Activated CD8-positive, alpha-beta memory T cell treated with anti-CD3 and anti-CD28 coated beads for 4 hours (primary cell): ENCODE measurements at places on chromosomes 12 and 14.
A peak's percentile ranks its signal among the peaks of the same experiment; 100 is the strongest.

GRCh38 chr12:115166698-115167315 lies 482.8 kb upstream of the TBX3 start:
- no peak for DNase-seq

DNA sequence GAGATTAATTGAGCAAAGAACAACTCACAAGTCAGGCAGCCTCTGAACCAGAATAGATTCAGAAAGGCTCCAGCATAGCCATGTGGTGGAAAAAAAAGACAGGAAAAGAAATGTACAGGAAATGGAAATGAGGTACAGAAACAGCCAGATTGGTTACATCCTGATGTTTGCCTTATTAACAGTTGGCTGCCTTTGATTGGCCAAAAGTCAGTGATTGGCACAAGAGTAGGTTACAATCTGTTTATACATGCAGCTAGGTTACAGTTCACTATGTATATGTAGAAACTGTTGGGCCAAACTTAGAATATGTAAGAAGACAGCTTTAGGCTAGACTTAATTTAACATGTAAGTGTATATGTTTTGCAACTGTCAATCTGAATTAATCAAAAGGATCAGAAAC lies 118.9 kb downstream of the UNC79 start:
- DNase-seq = no peak

GRCh38 chr12:108106599-108106998 lies 22.5 kb upstream of the WSCD2 start:
- DNase-seq = no peak

GRCh38 chr12:127343940-127344339 lies 923.0 kb upstream of the TMEM132C start:
- DNase-seq = no peak

DNA sequence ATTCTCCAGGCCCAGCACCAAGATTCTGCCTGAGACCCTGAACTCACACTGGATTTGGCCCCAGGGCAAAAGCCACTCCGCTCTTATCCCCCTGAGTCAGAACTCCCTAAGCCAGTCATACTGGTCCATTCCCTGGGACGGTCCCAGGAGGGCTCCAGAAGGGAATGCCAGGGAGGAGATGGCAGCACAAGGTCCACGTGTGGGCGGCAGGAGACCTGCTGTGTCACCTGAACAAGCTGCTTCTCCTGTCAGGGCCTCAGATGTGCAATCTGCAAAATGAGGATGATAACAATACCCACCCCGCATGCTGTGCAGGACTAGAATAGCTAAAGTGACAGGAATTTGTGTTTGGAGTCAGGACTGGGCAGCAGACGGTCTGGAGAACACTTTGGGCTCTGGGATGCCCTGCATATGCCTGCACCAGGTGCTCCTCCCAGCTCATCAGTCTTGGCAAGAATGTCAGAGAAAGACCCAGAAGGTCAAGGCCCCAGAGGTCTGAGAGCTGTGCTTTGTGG lies 40.3 kb downstream of the CMKLR1 start:
- DNase-seq = no peak

- no peak for DNase-seq
These were observed 220.2 kb upstream of the BTG1 start for GRCh38 chr12:92365836-92366235.

GRCh38 chr12:112381406-112381882 lies 787 bp downstream of the HECTD4 start:
- DNase-seq = no peak

DNA sequence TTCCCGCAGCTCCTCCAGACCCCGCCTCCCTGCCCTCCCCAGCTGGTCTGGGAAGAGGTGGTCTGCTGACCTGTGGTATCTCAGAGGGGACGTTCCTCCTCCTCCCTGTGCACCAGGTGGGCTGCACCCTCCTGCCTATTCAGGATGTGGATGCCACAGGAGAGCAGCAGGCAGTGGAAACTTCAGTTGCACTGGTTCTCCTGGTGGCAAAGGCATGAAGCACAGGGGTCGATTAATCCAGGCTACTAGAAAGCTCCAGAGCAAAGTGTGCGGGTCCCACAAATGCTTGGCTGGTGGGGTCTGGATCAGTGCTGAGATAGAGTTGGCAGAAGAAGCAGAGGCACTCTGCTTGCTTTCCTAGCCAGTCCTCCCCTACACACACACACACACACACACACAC lies 197.0 kb downstream of the SLC41A2 start:
- no peak for DNase-seq

DNA sequence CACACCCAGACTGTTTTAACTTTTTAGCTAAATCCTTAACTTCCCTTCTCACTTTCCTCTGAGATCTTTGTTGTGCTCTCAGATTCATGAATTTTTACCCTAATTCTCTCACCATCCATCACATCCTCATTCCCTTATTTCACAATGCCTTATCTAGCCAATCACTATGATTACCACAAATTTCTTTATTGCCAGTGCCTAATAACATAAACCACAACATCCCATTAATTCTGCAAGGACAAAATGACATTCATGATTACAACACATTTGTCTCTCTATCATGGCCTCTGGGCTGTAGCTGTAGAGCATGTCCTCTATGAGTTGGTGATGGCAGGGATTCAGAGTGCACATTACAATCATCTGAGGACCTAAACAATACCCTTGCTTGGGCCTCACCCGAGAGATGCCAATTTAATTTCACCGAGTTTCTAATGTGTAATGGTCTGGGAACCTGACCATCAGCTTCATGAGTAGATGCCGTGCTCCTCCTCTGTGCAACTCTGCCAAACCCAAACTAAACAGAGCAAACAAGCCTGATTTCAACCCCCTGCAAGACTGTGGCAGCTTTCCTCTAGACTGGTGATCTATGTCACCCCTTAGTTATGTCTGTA lies 99.3 kb downstream of the SPTSSA start:
- no peak for DNase-seq

DNA sequence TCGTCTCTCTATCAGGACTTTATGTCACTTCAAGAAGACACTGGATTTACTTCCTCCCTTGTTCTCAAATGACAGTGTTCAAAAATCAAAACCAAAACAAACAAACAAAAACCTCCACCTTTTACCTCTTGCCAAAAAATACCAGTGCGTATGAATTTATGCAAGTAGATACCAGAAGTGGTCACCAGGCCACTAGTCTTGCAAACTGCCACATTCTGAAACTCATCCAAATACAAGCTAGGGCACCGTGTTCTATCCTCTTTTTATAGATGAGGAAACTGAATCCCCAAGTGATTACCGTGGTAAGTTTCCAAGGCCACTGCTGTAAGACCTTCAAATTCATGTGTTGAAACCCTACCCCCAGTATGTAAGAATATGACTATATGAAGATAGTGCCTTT lies 343.9 kb upstream of the KITLG start:
- DNase-seq = no peak

DNA sequence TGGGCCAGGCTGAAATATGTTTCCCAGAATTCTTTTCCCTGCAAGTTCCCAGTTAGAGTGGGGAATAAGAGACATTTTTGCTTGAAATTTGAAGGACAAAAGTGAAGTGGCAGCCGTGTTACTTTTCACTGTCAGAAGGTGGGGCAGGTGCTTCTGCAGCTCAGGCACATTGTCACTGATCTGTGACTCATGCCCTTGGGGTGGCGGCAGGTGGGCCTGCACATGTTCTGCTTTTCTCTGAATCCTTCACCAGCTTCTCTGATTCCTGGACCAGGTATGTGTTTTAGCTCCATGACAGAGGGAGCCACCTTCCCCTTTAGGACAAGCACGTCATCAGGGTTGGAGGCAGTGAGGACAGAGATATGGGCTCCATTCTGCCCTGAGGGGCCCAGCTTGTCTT lies 11.7 kb upstream of the KCNA5 start:
- DNase-seq = no peak

DNA sequence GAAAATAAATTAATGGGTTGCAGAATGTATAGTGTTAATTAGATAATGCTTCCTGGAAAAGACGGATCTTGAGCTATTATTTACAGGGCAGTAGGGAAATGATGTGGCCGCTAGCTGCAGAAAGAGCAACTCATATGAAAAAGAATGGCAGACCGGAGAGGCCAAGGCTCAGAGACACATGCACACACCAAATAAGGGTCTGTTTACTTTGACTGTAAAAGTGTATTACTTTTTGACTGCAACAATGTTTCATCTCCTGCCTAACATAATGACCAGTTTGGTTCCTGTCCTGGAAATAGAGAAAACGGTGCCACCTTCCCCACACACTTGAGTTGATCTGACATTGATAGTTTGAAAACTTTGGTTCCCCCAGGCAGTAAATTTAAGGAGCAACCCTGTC lies 290.9 kb downstream of the CACNA1C start:
- DNase-seq = no peak

GRCh38 chr12:131608740-131609690 lies 101.9 kb upstream of the SFSWAP start:
- DNase-seq = peak; percentile 9

DNA sequence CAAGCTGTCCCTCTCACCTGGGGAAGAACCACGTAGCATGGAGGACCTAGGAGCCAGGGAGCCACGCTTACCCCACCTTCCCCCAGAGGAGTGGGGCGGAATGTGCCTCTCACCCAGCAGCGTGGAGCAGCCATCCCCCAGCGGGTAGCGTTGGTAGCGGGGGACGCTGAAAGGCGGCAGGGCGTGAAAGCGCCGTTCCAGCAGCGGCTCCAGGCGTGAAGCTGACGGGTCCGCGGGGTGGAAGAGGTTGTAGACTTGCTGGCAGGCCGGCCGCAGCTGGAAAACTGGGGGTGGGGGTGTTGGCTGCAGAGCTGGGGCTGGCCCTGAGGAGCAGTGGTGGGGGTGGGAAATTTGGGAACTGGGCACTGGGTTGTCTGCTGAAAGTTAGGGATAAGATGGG lies 11.9 kb downstream of the ARL6IP4 start:
- no peak for DNase-seq

DNA sequence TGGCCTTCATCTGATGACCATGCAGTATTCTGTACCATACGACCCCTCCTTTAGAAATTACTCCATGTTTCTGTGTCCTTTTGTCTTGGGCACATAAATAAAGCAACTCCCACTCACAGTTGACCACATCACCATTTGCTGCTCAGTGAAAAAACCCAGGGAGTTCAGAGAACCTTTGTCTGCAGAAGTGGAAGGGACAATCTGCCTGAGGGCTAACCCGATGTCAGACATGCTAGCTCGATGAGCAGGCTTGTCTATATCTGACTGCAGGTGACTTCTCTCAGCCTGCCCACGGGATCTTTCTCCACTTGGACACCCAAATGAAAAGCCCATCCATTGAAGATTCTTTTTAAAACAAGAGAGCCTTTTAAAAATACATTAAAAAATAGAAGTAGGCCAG lies 45.7 kb upstream of the GRIP1 start:
- DNase-seq = no peak

DNA sequence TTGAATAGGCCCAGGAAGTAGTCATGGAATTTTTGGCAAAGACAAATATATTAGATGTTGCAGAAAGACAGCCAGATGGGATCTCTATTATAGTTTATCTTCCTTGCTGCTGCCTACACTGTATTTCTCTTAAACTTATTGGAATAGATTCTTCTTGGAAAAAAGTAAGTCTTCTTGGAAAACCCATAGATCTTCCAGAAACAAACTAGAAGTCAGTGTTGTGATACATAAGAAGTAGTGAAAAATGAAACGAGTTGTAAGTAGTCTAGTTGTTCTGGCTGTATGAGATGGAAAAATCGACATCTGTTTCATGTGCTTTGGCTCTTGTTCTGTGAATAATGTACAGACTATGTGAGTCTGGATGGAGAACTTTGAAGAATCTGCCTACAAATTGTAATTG lies 29.0 kb downstream of the GLIPR1L2 start:
- no peak for DNase-seq

GRCh38 chr14:103923863-103924262 lies 4.4 kb upstream of the TDRD9 start:
- no peak for DNase-seq
